Mucosa of gallbladder (tissue), 1 donor: ENCODE measurements at places on chromosomes 7 and 10. TPM values are rescaled to one million over a fixed set of nuclear protein-coding genes. Genes with fewer than 3 reads are reported as not detected.

SYNPO2L gene
- total RNA-seq: 0.49 TPM

SVIL gene
- 284 TPM for total RNA-seq

DNA sequence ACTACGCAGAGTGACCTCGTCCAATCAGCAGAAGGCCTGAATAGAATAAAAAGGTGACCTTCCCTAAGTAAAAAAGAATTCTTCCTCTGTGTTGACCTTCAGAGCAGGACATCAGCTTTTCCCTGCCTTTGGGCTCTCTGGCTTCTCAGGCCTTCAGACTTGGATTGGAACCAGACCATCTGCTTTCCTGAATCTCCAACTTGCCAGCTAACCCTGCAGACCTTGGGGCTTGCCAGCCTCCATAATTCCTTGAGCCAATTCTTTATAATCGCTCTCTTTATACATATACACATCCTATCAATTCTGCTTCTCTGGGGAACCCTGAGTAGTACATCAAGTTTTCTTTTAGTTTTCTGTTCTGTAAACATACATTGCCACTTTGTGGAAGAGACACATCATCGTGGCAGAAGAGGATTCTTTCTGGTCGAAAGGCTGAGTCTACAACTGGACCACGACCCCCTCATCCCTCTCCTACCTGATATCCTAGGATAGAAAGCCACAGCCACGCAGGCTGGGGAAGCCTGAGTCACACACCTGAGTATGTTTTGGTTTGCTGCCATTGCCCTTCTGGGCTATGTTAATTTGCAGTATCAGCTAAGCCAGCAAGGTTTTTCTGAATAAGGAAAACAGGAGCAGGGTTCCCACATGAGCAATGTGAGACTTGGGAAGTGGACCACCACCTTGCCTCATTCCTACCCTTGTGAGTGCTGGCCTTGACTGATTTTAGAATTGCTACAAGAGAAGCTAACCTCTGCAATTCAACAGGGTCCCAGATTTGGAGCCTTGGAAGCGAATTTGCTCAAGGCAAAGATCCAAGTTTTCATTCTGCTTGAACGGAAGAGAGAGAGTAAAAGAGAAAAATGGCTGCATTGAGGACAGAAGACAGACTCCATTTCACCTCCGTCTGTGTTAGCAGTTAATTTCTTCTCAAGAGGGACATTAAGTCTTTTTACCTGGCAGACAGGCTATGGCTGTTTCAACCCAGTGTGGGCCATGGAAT is 445.2 kb upstream of the FZD8 start:
- DNase-seq: no peak

- no peak for DNase-seq
Observed at GRCh38 chr10:120365872-120366271, 91.2 kb upstream of the PLPP4 start.

DNA sequence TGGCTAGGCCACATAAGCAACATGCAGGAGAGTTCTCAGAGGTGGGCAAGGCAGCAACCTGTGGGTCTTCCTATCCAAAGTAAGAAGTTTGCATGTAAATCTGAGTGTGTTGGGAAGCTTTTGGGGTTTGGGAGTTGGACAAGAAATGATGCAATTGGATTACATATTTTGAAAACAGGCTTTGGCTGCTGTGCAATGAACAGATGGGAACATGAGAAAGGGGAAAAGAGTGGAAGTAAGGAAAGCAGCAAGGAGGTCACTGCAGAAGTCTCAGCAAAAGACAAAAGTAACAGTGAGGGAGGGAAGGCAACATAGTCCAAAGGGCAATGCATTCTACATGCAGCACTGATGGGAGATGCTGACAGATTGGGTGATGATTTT is 61.1 kb upstream of the C10orf90 start:
- no peak for DNase-seq

DNA sequence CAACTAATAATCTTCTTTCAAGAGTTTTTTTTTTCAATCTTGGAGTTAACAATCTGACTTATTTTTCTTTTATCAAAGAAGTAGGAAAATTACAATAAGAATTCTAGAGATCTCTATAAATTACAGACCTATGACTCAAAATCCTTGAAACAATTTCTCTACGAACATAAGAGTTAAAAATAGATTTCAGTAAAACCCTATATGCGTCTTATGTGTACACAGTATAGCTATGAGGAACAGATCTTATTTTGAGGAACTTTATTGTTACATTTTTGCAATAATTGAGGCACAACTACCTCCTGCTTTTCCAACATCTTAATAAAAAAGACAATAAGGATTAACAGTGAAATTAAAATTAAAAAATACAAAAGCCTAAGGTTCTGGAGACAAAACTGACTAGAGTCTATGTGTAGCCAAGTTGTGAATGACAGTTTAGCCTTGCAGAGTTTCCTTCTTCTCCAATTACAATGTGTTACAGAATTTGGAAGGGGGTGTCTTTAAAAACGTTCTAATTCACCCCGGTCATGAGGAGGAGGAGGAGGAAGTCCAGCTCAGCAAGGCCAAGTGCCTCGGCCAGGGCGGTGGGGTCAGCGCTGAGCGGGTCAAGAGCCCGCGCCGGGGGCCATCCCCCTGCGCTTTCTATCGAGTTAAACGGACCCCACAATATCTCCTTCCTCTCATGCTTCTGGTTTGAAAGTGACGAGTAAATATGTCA is 40.5 kb downstream of the AMZ1 start:
- DNase-seq: no peak

DNA sequence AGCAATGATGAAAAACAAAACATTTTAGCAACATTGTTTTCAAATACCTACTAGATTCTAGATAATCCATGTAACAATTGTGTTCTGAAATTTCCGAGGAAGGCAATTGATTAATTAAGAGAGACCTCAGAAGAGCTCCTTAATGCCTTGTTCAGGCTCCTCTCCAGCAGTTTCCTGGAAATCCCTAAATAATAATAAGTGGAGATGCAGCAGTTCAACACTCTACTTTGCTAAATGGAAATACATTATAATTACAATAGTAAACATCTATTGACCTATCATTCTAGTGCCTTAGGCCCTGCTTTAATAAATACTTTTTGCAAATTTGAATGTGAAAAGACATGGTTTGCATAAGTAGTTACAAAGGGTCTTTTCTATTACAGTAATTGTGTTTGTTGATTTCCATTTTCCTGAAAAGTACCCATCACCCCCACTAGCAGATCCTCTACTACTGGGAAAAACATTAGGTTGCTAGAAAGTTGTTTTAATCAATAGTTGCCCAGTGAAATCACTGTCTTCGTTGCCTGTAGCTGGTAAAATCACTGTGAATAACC is 186.6 kb upstream of the STK17A start:
- DNase-seq: no peak

DNA sequence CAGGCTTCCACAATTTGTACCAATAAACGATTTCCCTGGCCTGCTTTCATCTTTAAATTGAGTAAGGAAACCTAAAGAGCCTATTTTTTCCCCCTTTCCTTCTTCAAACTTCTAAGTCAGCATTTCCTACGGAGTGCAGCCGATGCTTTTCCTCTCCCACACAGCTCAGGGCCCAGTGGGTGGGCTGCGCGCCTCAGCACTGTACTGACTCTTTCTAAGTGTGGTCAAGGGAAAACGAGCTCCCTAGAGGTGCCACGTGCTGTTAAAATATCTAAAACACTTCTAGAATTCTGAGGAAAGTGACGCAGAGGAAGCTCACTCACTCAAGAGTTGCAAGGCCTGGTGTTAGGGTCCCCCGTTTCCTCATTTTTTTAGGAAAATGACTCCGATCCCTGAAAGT is 29.0 kb downstream of the STEAP1B start:
- DNase-seq: no peak

DNA sequence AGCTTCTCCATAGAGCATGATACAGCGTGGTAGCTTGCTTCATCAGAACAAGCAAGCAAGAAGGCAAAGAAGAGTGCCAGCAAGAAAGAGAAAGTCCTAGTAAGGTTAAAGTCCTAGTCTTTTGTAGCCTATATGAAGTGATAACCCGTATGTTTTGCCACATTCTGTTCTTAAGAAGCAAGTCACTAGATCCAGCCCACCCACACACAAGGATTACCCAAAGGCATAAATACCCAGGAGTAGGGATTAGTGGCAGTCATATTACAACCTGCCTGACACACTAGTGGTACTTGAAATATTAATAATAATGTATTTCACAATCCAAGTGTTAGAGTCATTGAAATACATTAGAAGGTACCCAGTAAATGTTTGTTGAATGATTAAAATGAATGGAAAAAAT is 285.5 kb downstream of the HPSE2 start:
- DNase-seq: no peak
